ENCODE measurements at places on chromosomes 6 and 20. TPM values are rescaled to one million over a fixed set of nuclear protein-coding genes. Genes with fewer than 3 reads are reported as not detected.

MEI4 gene
- polyA plus RNA-seq, result 0.23 TPM

MYCT1 gene
- polyA plus RNA-seq, result 1.9 TPM

ADGRG6 gene
- 1.8 TPM for polyA plus RNA-seq

SLC17A3 gene
- not detected for polyA plus RNA-seq

UST gene
- 12.6 TPM for polyA plus RNA-seq

EPPIN gene
- polyA plus RNA-seq, result 0.78 TPM

MICA gene
- polyA plus RNA-seq, result 13.4 TPM

TM9SF4 gene
- polyA plus RNA-seq, result 20.3 TPM

MACROD2 gene
- polyA plus RNA-seq, result 4.3 TPM

RIPPLY2 gene
- 4.0 TPM for polyA plus RNA-seq

SEMG1 gene
- polyA plus RNA-seq, result 4.4 TPM

ZC2HC1B gene
- polyA plus RNA-seq, result not detected

TTLL9 gene
- not detected for polyA plus RNA-seq

GNAS-AS1 gene
- polyA plus RNA-seq, result 11.3 TPM

ZNF391 gene
- polyA plus RNA-seq, result 10.8 TPM

ABT1 gene
- 29.1 TPM for polyA plus RNA-seq

MEP1A gene
- not detected for polyA plus RNA-seq

NOTCH4 gene
- 2.7 TPM for polyA plus RNA-seq

PACRG gene
- polyA plus RNA-seq, result 0.52 TPM

SIGLEC1 gene
- not detected for polyA plus RNA-seq

STX11 gene
- polyA plus RNA-seq, result 0.37 TPM

TREML1 gene
- not detected for polyA plus RNA-seq

CFB gene
- polyA plus RNA-seq, result 0.86 TPM

STK35 gene
- polyA plus RNA-seq, result 15.9 TPM

ARMH2 gene
- not detected for polyA plus RNA-seq

SLC22A1 gene
- polyA plus RNA-seq, result 0.65 TPM

YIPF3 gene
- polyA plus RNA-seq, result 60.6 TPM

PTGIS gene
- polyA plus RNA-seq, result 6.6 TPM

BCL2L1 gene
- polyA plus RNA-seq, result 39.9 TPM

ZNF311 gene
- 1.5 TPM for polyA plus RNA-seq

UBE2J1 gene
- 7.5 TPM for polyA plus RNA-seq

LPA gene
- polyA plus RNA-seq, result not detected

LY86 gene
- polyA plus RNA-seq, result 0.28 TPM

STMND1 gene
- polyA plus RNA-seq, result not detected

PHACTR1 gene
- polyA plus RNA-seq, result 6.0 TPM

ADGB gene
- not detected for polyA plus RNA-seq

RBPJL gene
- polyA plus RNA-seq, result 0.44 TPM

PRR18 gene
- polyA plus RNA-seq, result not detected

WTAP gene
- polyA plus RNA-seq, result 121 TPM

SLC32A1 gene
- polyA plus RNA-seq, result not detected

FAM209B gene
- 0.68 TPM for polyA plus RNA-seq

TGM3 gene
- polyA plus RNA-seq, result 0.08 TPM

PCSK2 gene
- polyA plus RNA-seq, result 0.68 TPM

NPEPL1 gene
- polyA plus RNA-seq, result 17.8 TPM

C20orf204 gene
- polyA plus RNA-seq, result 0.82 TPM

OR12D1 gene
- polyA plus RNA-seq, result not detected

SUPT3H gene
- polyA plus RNA-seq, result 23.2 TPM

GPX5 gene
- polyA plus RNA-seq, result 0.14 TPM

TBPL1 gene
- 144 TPM for polyA plus RNA-seq

OR2H2 gene
- 0.86 TPM for polyA plus RNA-seq

ADGRF5 gene
- not detected for polyA plus RNA-seq

ELOVL4 gene
- polyA plus RNA-seq, result 16.8 TPM

OR12D3 gene
- polyA plus RNA-seq, result not detected

PI16 gene
- polyA plus RNA-seq, result 0.50 TPM

Measured in GM23338 (cell line).